ENCODE measurements at places on chromosomes 2 and 18. TPM values are rescaled to one million over a fixed set of nuclear protein-coding genes. Genes with fewer than 3 reads are reported as not detected.

KRTCAP3 gene
- 2.9 TPM for polyA plus RNA-seq

SH3RF3 gene
- 4.4 TPM for polyA plus RNA-seq

SCN2A gene
- polyA plus RNA-seq: not detected

PLEKHH2 gene
- 5.3 TPM for polyA plus RNA-seq

DSG2 gene
- 8.6 TPM for polyA plus RNA-seq

CFC1 gene
- not detected for polyA plus RNA-seq

COL4A4 gene
- 0.06 TPM for polyA plus RNA-seq

PRSS56 gene
- polyA plus RNA-seq: 2.4 TPM

OSBPL6 gene
- polyA plus RNA-seq: 5.1 TPM

LHCGR gene
- 0.15 TPM for polyA plus RNA-seq

CD207 gene
- polyA plus RNA-seq: 0.06 TPM

THSD7B gene
- polyA plus RNA-seq: 0.77 TPM

FASTKD1 gene
- 19.9 TPM for polyA plus RNA-seq

GAD1 gene
- polyA plus RNA-seq: 0.68 TPM

PLB1 gene
- 2.5 TPM for polyA plus RNA-seq

TUBA3E gene
- not detected for polyA plus RNA-seq

GATA6 gene
- polyA plus RNA-seq: 1.6 TPM

LTBP1 gene
- 44.7 TPM for polyA plus RNA-seq

IL36B gene
- polyA plus RNA-seq: not detected

ANKRD30BL gene
- polyA plus RNA-seq: not detected

GPR17 gene
- polyA plus RNA-seq: 3.9 TPM

BCL11A gene
- polyA plus RNA-seq: 2.7 TPM

DHRS9 gene
- polyA plus RNA-seq: 0.26 TPM

CXCR1 gene
- polyA plus RNA-seq: not detected

C1GALT1C1L gene
- 2.0 TPM for polyA plus RNA-seq

BMP10 gene
- not detected for polyA plus RNA-seq

EMILIN2 gene
- polyA plus RNA-seq: 30.3 TPM

PREB gene
- 36.4 TPM for polyA plus RNA-seq

TRIM43 gene
- not detected for polyA plus RNA-seq

TNFRSF11A gene
- polyA plus RNA-seq: 2.8 TPM

M1AP gene
- polyA plus RNA-seq: 0.34 TPM

RNF125 gene
- polyA plus RNA-seq: 7.0 TPM

SCG2 gene
- polyA plus RNA-seq: 3.8 TPM

ZNF516 gene
- 45.9 TPM for polyA plus RNA-seq

HOXD10 gene
- not detected for polyA plus RNA-seq

CYS1 gene
- polyA plus RNA-seq: 15.7 TPM

TANK gene
- 30.1 TPM for polyA plus RNA-seq

POTEE gene
- polyA plus RNA-seq: 0.18 TPM

PPP1R1C gene
- 1.1 TPM for polyA plus RNA-seq

GALR1 gene
- polyA plus RNA-seq: 0.06 TPM

NGEF gene
- polyA plus RNA-seq: 4.8 TPM

DNAH6 gene
- 0.37 TPM for polyA plus RNA-seq

OSR1 gene
- polyA plus RNA-seq: 24.6 TPM

CAPN14 gene
- polyA plus RNA-seq: not detected

ZNF396 gene
- 1.00 TPM for polyA plus RNA-seq

UGT1A3 gene
- not detected for polyA plus RNA-seq

Data from muscle of leg (tissue), 16 donors.